ENCODE measurements at places on chromosomes 12 and 14.

DNA sequence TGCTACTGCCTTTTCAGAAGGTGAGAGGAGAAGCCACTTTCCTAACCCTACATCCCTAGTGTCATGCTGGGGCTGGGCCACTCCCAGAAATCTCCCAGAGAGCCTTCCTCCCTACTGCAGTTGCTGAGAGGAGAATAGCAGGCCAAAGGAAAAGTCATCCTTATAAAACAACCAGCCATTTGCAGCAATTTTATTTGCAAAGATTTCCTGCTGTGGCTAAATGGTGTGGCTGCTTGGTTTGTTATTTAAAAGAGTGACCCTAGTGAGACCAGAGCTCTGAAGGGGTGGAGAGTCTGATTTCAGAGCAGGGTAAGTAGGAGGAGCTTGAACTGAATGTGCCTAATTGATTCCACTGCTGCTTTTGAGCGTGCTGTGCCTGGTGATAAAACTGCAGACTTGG is 232.0 kb downstream of the GRIN2B start:
- peak; percentile 83 for DNase-seq

DNA sequence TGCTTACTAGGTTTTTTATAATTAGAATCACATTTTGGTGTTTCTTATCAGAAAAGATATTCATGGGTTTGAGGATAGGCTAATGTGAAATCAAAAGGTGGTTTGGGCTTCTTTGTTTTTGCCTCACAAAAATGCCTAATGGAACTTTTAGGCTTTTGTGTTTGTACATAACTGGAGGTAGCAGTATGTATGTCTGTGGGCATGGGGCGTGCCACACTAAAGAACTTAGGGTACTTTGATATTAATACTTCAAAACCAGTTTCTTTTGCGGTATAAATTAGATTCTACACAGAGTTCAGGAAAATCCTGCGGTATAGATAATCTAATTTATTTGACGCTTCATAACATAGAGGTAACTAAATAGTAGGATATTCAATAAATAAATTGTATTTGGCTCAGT is 1.9 kb downstream of the ETV6 start:
- no peak for DNase-seq

- no peak for DNase-seq
Measured at GRCh38 chr12:74614426-74614825, 76.8 kb downstream of the ATXN7L3B start.

- DNase-seq: no peak
Measured at GRCh38 chr12:8088574-8088973, 6.5 kb downstream of the NECAP1 start.

DNA sequence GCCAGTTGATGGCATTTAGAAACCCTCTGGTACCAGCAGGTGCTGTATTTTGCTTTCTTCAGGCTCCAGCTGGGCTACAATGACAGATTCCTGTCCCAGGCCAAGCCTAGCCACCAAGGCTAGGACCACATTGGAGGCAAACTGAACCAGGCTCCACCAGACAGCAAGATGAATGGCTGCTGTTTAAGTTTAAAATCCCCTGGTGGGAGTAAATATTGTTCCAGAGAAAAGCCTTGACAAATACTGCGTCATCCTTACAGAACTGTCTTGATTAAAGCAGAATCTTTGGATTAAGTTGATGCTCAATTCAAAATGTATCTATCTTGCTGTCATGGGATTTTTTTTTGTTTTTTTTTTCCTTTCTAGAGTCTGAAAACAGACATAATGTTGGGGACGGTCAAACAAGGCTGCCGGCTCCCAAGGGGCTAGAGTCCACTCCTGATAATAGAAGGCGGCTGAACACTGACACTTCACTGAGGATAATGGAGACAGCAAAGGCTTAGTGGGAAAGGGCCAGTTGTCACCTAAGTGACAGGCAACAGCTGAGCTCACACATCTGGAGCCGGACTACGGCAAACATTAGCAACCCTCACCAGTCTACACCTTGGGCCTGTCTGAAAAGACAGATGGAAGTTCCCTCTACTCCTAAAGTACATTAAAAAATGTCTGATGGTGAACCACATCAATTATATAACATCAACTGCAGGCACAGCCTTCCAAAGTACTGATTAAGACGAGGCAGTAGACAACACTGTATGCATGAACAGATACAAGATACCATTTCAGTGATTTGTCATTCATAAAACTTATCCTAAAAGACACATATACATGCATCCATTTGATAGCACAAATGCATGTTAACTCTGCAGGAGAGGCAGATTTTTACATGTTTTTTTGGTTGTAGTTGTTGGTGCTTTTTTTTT is 1.7 kb downstream of the PRICKLE1 start:
- DNase-seq: no peak

GRCh38 chr12:112937741-112938719 is at the start of gene OAS3:
TSS of gene OAS3 (plus strand) at chr12:112938474. CDS start at chr12:112938531, 57 bp downstream.
- DNase-seq: peak; percentile 68

GRCh38 chr14:36820111-36820709 is 158.6 kb downstream of the PAX9 start:
- DNase-seq: no peak

DNA sequence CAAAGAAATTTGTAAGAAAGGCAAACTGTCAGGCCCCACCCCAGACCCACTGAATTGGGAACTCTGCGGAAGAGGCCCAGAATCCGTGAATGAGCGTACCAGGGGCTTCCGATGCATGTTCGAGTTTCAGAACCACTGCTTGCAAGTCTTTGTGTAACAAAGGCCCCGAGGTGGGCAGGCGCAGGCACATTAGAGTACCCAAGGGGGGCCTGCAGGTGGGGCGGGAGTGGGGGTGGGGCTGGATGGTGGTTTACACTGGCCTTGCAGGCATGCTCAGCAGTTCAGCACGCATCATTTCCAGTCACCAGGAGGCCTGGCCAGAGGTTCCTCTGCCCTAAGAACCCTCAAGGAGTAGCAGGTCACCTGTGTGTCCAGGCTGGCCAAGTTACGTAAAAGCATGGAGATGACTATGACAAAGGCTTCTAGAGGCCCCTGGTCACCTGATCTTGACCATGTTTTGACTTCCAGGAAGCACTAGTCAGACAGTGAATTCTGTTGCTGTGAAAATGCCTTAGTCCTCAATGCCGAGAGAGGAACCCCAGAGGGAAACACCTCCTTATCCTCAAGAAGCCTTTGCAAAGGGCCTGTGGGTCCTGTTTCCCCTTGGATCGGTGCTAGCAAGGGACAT is 33.2 kb upstream of the IRF2BPL start:
- no peak for DNase-seq

DNA sequence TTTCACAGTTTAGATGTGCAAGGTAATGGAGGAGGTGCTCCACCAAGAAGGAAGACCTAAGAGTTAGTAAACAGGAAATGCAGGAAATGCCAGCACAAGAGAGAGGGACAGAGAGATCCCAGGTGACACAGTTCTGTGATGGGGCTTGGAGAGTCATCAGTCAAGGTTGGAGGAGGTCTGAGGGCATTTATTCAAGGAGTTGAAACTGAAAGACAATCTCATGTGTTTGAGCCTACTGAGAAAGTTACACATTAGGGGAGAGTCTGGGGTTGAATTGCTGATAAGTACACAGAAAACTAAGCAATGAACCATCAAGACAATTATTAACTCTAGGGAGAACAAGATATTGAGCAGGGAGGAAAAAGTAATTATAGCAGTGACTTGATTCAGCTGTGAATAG is 138.5 kb downstream of the ANO6 start:
- DNase-seq: no peak

DNA sequence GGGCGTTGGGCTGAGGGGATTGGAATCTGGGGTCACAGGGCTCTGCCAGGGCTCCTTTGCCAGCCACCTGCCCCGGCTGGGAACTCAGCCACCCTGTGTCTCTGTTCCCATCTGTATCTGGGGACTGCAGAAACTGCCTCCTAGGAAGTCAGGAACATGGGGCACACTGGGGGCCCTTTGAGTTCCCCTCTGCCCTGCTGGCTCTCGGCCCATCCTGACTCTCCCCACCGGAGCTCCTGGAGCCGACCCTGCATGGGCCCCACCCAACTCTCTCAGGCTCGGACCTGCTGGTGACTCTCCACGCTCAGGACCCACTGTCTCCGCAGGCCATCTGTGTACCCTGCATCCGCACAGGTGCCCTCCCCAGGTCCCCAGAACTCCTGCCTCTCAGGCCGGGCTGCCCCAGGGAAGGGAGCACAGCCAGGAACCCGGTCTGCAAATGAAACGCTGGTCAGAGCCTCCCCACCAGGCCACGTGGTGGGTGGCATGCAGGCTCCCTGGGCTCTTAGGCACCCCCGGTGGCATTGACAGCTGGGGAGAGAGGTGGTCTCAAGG is 82.8 kb downstream of the KIF26A start:
- no peak for DNase-seq

DNA sequence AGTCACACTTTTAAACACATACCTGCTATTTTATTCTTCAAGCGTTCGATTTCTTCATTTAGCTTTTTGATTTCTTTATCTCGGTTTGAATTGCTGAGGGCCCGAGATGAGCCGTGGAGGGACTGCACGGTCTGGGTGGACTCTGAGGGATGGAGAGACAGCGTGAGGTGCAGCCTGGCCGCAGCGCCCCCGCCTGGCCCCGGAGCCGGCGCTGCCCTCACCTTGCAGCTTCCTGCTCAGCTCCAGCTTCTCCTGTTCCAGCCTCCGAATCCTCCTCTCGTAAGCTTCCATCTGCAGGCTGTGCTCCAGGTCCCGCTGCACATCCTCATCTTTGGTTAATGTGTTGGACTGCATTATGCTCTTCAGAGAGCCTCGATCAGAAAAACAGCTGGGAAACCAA is 53.2 kb downstream of the AMN start:
- no peak for DNase-seq

GRCh38 chr12:9944391-9944790 is 12.2 kb upstream of the CLEC2A start:
- DNase-seq: no peak

GRCh38 chr14:22976620-22977433 is 5.5 kb downstream of the AJUBA start:
- no peak for DNase-seq

DNA sequence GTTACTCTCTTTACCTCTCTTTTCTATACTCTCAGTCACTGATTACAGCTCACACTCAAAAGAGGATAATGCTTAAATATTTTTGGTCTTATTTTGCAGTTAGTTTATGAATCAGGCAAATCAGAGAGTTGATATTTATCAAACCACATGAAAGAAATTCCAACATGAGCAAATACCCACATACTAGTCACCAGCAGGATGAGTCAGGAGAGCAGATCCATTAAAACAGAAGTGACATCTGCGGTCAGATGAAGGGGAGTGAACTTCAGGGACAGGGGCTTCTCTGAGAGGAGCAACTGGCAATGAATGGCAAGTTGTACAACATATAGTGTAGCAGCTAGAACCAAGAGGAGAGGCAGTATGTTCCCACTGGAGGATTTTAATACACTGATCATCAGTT is 258.7 kb downstream of the SYT10 start:
- no peak for DNase-seq

- no peak for DNase-seq
Measured at GRCh38 chr14:68656452-68656851, 136.4 kb downstream of the ZFP36L1 start.

DNA sequence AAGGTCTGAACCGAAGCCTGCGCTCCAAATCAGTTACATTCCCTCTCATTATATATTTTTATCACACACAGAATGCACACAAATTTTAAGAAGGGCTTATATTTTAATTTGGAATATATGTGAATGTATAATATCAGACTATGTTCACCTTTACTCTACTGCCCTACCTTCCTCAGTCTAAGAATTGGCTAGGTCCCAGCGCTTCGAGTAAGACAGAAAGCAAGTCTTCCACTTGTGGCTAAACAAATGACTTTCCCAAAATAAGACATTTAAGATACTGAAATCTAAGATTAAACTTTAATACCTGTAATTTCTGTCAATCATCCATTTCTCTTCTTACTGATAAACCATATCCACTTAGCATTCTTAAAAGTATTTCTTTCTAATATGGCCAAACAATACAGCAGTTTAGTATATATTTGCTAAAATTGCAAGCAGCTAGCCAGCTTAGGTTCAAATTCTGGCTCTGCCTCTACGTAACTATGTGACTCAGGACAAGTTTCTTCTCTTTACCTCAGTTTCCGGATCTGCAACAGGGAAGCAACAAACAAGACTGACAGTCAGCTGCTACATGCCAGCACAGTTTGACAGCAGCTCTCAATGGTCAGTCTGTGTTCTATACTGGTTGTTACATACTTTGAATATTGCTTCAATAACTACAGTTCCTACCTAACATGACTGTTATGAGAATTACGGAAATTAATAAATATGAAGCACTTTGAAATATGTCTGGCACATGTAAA is 2.0 kb downstream of the INTS13 start:
- no peak for DNase-seq

GRCh38 chr12:12333407-12334366 is 16.4 kb downstream of the MANSC1 start:
- DNase-seq: no peak

GRCh38 chr12:93759512-93760081 is 82.4 kb downstream of the CRADD start:
- no peak for DNase-seq

Measured in NCI-H2227 treated with DMSO at 0.1 percent for 48 hours (cell line).